ENCODE measurements at places on chromosomes 5 and 9.

GRCh38 chr5:119250946-119251901 lies 104.6 kb upstream of the TNFAIP8 start:
- no peak for DNase-seq

DNA sequence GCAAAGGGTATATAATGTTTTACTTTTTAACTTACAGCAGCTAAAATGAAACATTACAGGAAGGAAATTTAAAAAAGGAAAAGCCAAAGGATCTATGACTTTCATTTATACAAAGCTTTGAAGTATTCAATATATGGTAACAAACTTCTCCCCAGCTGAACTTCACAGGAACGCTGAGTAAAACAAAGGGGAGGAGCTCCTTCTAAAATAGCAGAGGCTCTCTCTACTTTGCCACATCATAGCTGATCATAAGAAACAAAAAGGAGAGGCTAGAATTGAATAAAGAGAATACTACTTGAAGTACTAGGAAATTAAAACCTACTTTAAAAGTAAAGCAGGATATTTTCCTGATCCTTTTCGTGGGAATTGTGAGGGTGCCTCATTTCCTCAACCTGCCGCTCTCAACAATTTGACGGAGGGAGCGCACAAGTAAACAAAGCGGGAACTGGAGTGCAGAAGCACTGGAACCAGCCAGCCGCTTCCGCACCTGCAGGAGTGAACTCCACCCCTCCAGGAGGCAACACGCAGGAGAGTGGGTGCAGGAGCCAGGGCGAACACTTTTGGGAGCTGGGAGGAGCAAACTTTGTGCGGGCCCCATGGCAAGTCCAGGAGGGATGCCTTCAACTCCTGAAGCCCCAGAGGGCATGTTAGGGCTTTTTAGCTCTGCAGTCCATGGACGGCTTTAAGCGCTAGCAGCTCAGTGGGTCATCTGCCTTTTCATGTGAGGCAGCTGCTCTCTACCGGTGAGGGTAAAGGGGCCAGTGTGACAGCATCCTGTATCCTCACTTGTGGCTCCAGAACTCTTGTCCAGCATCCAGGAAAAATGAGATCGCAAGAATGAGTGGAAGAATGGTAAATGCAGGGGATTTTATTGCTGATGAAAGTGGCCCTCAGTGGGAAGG lies 757.4 kb downstream of the PTPRD start:
- DNase-seq: no peak

GRCh38 chr5:102762095-102762534 lies 7.0 kb downstream of the PAM start:
- no peak for DNase-seq

DNA sequence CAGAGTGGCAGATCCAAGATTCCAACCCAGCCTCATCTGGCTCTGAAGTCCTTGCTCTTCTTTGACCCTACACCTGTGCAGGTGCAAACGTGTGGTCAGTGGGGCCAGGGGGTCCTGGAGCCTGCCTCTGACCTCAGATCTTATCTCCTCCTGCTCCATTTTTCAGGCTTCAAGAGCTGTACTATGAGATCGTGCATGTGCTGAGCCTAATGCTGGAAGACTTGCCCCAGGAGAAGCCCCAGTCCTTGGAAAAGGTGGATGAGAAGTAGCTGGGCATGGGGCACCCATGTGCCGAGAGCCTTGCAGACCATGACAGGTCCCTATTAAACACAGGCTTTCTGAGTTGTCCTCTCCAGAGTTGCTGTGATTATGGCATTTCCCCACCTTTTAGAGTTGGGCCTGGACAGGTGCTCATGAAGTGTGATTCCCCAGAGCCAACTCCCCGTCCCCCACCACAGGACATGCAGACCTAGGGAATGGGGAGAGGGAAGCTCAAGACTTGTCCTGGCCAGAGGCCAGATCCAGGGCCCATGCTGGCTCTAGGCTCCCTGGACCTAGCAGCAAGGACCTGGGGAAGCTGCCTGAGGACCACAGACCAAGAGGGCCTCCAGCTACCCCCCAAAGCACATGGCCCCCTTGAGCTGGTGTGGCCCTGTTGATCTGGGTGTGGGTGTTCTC lies 22.5 kb downstream of the PITX1 start:
- no peak for DNase-seq

- no peak for DNase-seq
Observed at GRCh38 chr9:76716085-76716672, 48.1 kb upstream of the PCA3 start.

- no peak for DNase-seq
Observed at GRCh38 chr5:179421144-179421901, 76.1 kb upstream of the ADAMTS2 start.

DNA sequence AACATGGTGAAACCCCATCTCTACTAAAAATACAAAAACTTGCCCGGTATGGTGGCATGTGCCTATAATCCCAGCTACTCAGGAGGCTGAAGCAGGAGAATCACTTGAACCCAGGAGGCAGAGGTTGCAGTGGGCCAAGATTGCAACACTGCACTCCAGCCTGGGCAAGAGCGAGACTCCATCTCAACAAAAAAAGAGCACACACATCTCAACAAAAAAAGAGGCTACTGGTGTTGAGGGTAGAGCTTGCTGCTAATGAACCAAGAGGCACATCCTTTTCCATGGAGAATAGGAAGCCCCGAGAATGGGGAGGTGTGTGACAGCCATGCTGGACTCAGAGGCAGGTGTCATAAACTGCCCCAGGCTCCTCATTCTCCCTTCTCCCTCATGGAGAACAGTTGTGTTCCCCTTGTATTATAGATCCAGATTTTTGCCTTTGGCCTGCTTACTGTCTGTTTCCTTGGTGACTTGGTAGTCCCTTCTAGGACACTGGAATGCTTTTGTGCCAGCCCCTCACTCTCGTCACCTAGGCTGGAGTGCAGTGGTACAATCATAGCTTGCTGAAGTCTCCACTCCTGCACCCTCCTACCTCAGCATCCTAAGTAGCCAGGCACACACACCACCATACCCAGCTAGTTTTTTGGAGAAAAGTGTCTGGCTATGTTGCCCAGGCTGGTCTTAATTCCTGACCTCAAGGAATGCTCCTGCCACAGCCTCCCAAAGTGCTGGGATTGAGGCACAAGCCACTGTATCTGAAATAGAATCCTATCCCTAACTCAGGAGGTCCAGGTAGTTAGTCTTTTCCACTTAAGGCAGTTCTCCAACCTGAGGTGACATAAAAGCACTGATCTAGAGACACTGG lies 5.1 kb downstream of the RPL12 start:
- no peak for DNase-seq

DNA sequence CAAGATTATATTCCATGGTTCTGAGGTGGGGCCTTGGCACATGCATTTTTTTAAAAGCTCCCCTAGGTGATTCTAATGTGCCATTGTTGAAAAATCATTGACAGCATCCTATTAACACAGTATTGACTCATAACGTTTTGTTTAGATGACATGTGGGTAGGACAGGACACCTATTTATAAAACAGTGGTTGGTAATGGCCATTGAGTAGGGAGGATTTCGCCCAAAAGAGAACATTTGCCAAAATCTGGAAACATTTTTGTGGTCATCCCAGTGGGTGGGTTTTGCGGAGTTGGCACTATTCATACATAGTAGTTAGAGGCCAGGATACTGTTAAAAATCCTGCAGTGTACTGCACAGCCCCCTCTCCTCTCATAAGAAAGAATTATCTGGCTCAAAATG lies 6.4 kb upstream of the CHD1 start:
- no peak for DNase-seq

Measured in stimulated activated CD8-positive, alpha-beta memory T cell treated with anti-CD3 and anti-CD28 coated beads, Interleukin-12 subunit alpha, Interleukin-12 subunit beta, amount 100 ng/mL, for 4 hours (primary cell).